ENCODE measurements at places on chromosomes 5 and 9. TPM values are rescaled to one million over a fixed set of nuclear protein-coding genes. Genes with fewer than 3 reads are reported as not detected.
A peak's percentile ranks its signal among the peaks of the same experiment; 100 is the strongest.

- DNase-seq = peak; percentile 67
Measured at GRCh38 chr9:130172858-130173665, 858 bp downstream of the NCS1 start.

DNA sequence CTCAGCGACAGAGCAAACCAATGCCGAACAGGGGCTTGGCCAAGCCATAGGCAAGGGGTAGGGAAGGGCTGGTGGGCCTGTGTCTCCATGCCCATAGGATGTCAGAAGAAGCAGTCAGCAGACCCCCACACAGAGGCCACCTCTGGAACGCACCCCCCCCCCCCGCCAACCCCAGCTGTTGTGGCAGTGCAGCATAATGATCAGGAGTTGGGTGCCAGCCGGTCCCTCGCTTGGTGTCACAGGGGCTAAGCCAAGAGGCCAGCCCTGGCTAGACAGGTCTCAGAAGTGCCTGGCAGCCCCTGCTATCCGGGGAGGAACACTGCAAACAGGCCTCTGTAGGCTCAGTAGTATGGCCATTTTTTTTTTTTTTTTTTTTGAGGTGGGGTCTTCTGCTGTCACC, 3.7 kb upstream of the MXD3 start:
- DNase-seq = no peak

DNA sequence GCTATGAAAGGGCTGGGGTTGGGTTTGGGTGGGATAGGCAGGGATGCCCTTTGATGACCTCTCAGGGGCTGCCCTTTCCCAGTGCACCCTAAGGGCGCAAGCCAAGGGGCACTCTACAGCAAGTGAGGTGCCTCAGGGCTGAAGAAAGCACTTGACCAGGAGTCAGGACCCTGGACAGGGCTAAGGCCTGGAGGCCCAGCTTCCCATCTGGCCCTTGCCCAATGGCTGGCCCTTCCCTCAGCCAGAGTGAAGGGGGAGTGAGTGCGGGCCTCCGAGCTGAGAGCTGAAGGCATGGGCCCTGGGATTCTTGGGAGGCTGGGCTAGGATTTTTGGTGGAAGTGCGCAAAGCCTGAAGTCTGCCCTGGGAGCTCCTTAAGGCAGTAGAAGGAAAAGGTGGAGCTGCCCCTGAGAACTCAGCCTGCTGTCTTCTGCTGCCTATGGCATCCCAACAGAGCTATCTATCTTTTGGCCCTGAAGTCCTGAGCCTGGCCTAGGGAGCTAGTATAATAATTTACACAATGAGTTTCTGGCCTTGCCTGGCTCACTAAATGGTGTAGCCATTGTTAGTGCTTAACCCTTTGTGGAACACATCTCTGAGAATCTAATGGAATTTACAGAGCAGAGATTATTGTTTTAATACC, 16.4 kb downstream of the JADE2 start:
- no peak for DNase-seq

DNA sequence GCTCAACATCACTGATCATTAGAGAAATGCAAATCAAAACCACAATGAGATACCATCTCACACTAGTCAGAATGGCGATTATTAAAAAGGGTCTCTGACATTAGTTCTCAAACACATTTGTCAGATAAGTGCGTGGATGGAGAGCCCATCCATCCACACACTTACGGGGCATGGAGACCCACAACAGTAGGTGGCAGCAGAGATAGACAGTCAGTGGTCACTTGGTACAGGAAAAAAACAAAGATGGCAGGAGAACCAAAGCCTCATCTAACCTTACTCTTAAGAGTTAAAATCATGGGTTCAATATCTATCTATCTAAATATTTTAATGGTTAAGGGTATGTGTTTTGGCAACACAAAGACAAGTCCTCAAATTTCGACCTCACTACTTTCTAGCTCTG, 1378.7 kb upstream of the C9orf72 start:
- no peak for DNase-seq

DNA sequence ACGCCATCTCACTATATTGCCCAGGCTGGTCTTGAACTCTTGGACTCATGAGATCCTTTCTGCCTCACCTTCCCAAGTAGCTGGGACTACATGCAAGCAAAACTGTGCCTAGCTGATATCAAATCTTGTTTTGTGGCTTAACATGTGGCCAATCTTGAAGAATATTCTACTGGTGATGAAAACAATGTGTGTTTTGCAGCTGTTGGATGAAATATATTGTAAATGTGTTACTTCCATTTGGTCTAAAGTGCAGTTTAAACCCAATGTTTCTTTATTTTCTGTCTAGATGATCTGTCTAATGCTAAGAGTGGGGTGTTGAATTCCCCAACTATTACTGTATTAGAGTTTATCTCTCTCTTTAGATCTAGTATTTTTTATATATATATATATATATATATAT, 73.1 kb downstream of the RNF130 start:
- DNase-seq = no peak

DNA sequence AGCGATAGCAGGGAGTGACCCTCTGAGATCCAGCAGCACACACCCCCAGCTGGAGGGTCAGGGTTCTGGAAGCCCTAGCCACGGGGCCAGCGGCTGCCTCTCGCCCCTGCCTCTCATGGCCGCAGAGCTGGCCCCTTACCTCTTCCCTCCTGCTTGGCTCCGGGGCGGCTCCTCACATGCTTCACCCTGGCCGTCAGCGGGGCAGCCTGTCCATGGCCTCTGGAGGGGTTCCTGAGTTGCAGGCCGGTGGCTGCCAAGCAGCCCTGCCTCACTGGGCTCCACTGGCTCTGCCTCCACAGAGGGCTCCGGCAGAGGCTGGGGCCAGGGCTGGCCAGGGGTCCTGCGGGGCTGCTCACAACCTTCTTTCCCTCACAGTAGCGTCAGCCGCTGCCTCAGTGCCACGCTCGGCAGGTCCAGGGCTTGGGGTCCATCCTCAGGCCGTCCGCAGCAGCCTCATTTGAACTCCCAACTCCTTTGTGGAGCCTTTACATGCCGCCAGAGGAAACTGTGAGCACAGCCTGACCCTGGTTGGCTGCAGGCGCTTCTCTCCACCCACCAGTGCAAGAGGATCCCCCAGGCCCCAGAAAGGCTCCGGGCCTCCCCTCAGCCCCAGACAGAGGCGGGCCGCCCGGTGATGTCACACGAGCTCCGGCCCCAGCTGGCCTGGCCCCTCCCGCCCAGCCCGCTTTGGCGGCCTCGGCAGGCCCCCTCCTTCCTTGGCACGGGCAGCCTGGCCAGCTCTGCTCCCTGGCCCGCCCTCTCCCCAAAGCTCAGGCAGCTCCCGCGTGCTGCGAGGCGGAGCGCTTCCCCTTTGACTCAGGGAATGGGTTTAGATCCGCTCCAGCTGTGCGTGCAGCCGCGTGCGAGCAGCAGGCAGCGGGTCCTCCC, at the start of gene ANGPTL2:
Gene ANGPTL2 (minus strand): TSS at position 460 of the 888 bp plus-strand sequence. CDS start 13,904 bp downstream, outside the sequence.
- DNase-seq = no peak

- no peak for DNase-seq
Measured at GRCh38 chr5:105639068-105639467, 2031.7 kb downstream of the EFNA5 start.

DNA sequence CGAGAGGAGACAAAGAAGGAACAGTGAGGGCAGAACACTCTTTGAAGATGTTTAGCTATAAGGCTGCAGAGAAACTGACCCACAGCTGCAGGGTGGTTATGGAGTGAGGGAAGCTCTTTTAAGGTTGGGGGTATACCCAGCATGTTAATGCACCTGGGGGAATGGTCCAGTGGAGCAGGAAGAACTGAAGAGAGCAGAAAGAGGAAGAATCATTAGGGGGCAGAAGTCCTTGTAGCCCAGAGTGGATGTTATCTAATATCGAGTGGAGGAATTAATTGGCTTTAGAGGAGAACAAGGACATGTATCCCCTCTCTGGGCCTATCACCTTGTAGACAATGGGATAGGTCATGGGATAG, 7.7 kb downstream of the IL4 start:
- DNase-seq = no peak

- DNase-seq = no peak
Measured at GRCh38 chr9:116336133-116336862, 182.7 kb downstream of the PAPPA start.

- no peak for DNase-seq
Measured at GRCh38 chr5:156326718-156327259, at the start of gene SGCD. Gene SGCD, plus strand, starts transcription at chr5:156327164.

DNA sequence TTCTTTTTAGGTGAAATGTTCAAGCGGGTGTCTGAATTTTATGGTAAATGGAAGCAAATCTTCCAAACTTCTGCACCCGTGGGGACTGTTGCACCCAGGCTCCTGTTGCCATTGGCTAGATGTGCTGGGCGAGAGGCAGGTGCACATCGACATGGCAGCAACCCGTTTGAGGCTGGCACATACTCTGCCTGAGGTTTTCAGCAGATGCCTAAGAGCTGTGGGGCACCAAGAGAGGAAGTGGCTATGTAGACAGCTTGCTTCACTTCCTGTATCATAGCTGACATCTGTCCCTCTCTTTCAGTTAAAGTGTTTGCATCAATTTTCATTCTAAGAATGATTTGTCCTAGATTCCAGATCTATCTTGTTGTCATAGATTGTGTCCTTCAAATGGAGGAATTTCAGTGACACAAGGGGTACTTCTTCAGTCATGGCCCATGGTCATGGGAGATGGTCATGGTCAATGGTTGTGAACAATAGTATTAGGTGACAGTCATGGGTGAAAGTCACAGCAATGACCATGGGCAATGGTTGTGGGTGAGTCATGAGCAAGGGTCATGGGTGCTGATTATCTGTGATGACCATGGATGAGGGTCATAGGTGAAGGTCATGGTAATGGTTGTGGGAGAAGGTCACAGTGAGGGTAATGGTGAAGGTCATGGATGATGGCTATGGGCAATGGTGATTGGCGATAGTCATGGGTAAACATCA, 115.1 kb upstream of the IRX4 start:
- no peak for DNase-seq

GRCh38 chr5:53164478-53165165, 55.1 kb upstream of the MOCS2 start:
- no peak for DNase-seq

DNA sequence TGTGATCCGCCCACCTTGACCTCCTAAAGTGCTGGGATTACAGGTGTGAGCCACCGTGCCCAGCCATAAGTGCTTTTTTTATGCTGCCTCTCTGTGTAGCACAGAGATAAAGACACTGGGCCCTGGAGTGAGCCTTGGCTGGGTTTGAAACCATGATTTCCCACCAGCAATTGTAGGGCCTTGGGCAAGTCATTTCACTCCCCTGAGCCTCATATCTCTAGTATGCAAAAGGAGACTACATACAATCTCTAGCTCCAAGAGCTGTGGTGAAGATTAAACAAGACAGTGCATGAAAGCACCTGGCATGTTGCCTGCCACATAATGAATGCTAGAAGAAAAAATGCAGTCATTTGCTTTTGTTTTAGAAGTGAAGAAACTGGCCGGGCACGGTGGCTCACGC, 3.9 kb downstream of the FABP6 start:
- DNase-seq = no peak

- DNase-seq = no peak
Measured at GRCh38 chr5:14397717-14398116, 183.9 kb upstream of the OTULINL start.

GRCh38 chr9:36204906-36205547, 14.3 kb downstream of the CLTA start:
- DNase-seq = no peak

- no peak for DNase-seq
Measured at GRCh38 chr9:133692364-133692985, 45.7 kb downstream of the SARDH start.

DNA sequence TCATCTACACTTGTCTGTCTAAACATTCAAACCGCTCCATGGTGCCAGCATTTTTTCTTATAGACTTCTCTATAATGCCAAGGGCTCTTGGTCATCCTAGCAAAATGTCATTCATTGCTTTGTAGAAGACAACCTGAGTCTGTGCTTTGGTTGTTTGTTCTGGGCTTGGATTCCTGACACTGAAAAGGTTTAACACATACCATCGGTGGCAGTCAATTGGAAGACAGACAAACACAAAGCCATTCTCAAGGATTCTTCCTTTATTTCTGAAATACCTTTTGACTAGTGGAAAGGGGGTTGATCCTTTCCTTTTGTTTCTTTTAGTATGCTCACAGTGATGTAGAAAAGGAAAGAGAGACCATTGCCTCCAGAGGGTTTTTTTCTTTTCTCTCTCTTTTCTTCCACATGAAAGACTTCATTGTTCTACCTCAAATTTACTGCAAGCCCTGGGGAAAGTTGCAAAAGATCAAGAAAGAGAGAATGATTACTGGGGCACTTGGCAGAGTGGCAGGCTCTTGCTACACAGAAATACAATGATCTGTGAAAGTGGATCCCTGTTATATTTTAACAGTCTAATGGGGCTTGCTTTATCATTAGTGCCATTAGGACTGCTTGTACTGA, 66.4 kb upstream of the TMC1 start:
- DNase-seq = no peak

- DNase-seq = no peak
Measured at GRCh38 chr5:108670591-108671289, 77.0 kb upstream of the FER start.

DNA sequence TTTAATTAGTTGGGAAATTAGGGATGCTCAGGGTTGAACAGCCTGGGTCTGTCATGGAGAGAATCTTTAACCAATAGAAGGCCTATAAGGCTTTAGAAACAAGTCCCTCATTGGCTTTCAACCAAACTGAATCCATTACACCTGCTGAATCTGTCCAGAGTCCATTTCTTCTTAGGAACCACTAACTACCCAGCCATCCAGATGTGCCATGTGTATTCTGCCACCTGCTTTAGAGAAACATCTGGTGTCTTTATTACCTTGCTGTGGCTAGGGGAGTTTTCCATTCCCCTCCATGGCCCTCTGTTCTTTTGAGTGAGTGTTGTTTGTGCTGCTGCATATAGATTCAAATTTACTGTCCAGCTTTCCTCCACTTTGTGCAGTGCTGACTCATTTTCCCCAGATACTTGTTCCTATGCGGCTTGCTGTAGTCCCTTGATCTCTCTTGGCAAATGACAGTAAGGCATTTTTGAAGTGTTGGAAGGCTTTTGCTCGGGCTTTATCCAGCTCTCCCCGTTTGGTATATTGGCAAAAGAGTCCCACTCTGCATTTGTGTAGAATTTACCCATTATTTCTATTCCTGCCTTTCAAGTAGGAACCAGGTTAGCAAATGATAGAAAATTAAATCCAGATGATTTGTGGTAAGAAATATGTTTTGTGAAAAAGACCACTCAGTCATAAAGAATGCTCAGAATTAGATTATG, 54.6 kb downstream of the NLN start:
- DNase-seq = no peak

- no peak for DNase-seq
Measured at GRCh38 chr9:9945966-9946365, 666.8 kb downstream of the PTPRD start.

GRCh38 chr9:99259231-99259918, 37.3 kb downstream of the SEC61B start:
- peak; percentile 43 for DNase-seq

TMEM141 gene
- total RNA-seq = 26.6 TPM

CFAP77 gene
- total RNA-seq = not detected

RPS23 gene
- 1,451 TPM for total RNA-seq

LCN1 gene
- not detected for total RNA-seq

TRAF2 gene
- 17.4 TPM for total RNA-seq

FBXW11 gene
- total RNA-seq = 39.5 TPM

Measured in natural killer cell (primary cell).